ENCODE measurements at places on chromosomes 4 and X.

- H3K36me3 ChIP-seq = no peaks in the 10 kb centered on the region
- no peaks in the 10 kb centered on the region for H3K4me1 ChIP-seq
- H3K27ac ChIP-seq = no peak overlapping the region
- no peak for DNase-seq
These were observed 571.9 kb downstream of the SPOCK3 start for GRCh38 chr4:166662266-166662843.

DNA sequence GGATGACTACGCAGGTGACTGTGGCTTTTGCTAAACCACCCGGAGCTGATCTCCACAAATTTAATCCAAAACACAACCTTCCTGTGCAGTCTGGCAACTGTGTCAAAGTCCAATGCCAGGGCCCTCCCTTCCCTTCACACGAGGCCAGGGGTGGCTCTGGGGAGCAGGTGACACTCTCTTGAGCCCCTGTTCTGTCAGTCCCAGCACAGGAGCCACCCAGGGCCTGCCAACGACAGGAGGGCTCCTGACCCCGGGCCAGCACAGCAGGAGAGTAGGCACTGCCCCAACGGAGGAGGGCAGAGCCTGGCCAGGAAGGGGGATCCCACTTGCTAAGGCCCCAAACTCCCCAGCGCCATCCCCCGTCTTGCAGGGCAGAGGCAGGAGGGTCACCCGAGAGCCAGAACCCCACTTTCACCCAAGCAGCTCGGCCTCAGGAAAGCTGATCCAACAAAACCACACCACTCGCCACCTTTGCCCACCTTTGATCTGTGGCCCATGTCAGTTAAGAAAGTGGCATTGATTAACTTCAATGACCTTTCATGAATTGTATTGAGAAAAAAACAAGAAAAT is 44.7 kb downstream of the FAM53A start:
- no peak for DNase-seq
- no peaks in the 10 kb centered on the region for H3K36me3 ChIP-seq
- H3K27me3 ChIP-seq = peaks cover 56% of the 10 kb centered on the region
- no peak overlapping the region for H3K27ac ChIP-seq
- H3K4me3 ChIP-seq = no peak overlapping the region

DNA sequence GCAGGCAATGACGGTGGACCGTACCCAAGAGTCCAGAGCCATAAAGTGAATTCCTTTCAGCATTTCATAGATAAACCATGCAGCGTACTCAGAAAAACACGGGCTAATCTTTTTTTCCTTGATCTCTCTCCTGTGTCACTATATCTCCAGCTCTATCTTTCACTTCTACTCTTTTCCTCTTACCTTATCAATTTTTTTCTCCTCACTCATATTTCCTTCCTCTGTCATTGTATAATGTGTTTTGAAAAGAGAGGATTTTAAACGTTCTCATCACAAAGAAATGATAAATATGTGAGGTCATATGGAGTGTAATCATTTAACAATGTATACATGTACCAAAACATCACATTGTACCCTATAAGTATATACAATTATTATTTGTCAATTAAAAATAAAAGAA is 176.5 kb downstream of the CPE start:
- H3K36me3 ChIP-seq = no peaks in the 10 kb centered on the region
- DNase-seq = no peak
- no peaks in the 10 kb centered on the region for H3K4me1 ChIP-seq
- no peaks in the 10 kb centered on the region for H3K27me3 ChIP-seq
- no peak overlapping the region for H3K27ac ChIP-seq
- H3K4me3 ChIP-seq = no peak overlapping the region

DNA sequence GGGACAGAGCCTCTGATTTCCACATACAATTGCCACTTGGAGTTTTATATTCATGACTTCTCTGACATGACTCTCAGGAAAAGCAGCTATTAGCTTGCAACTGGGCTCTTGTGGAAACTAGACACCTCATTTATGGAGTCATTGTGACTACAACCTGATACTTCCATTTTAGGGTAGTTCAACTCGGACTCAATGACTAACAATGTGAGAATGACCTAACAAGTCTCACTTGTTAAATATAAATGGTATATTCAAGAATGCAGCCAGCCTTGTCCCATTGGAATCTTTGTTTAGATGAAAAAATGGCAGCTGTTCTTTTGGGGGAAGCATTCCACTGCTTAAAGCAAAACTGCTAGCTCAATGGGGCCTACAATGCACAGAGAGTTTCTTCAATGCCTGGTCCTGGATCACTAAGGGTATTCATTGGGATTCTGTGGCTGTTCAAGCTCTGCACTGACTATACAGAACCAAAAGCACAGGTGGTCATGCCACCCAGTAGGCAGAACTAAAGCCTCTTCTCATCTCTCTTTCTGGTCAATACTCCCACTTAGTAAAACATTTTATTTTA is 36.5 kb upstream of the GLRA3 start:
- no peaks in the 10 kb centered on the region for H3K36me3 ChIP-seq
- no peaks in the 10 kb centered on the region for H3K4me1 ChIP-seq
- no peak overlapping the region for H3K27ac ChIP-seq
- no peak overlapping the region for H3K4me3 ChIP-seq
- no peak for DNase-seq
- H3K27me3 ChIP-seq = no peaks in the 10 kb centered on the region

GRCh38 chrX:40151211-40152172 is 53.7 kb upstream of the BCOR start:
- H3K4me1 ChIP-seq = no peaks in the 10 kb centered on the region
- H3K27me3 ChIP-seq = no peaks in the 10 kb centered on the region
- no peak overlapping the region for H3K27ac ChIP-seq
- no peaks in the 10 kb centered on the region for H3K36me3 ChIP-seq

DNA sequence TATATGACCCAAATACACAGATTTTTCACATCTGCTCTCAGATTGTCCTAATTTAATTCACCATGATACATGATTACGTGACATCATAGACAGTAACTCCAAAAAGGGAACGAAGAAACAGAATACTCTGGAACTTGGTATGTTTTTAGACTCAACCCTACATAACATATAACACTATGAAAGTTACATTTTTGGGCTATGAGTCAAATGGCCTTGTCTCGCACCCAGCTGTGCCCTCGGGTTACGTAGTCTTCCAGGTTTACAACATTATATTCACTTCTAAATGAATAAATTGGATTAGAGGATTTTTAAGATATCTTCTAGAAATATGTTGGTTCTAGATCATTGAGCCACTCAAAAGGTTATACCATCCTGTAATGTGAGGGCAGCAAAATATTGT is 2089.6 kb upstream of the TENM3 start:
- H3K27me3 ChIP-seq = no peaks in the 10 kb centered on the region
- no peaks in the 10 kb centered on the region for H3K36me3 ChIP-seq
- no peak overlapping the region for H3K4me3 ChIP-seq
- no peaks in the 10 kb centered on the region for H3K4me1 ChIP-seq
- DNase-seq = no peak

DNA sequence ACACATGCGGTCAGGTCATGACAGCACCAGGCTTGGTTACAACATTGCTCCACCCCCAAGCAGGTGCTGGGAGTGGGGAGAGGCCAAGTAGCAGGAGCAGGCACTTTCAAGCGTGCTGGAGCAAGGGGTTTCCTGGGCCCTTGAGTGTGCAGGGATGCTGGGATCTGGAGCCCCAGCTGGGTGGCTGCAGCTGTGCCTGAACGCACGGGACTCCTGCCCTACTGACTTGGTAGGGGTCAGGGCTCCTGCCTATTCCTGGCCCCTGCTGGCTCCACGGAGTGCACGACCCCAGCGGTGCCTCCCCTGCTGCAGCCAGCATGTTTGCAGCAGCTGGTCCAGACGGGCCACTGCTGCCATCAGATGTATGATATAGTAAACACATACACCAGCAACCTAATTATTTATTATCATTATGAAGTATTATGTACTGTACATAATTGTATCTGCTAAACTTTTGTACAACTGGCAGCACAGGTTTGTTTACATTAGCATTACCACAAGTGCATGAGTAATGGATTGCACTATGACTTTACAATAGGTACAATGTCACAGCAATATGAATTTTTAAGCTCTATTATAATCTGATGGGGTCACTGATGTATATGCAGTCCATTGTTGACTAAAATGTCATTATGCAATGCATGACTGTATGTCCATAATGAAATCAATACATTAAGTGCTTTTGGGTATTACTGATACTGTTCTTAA is 620.6 kb downstream of the RAPGEF2 start:
- DNase-seq = no peak
- no peak overlapping the region for H3K4me3 ChIP-seq
- H3K27ac ChIP-seq = no peak overlapping the region

DNA sequence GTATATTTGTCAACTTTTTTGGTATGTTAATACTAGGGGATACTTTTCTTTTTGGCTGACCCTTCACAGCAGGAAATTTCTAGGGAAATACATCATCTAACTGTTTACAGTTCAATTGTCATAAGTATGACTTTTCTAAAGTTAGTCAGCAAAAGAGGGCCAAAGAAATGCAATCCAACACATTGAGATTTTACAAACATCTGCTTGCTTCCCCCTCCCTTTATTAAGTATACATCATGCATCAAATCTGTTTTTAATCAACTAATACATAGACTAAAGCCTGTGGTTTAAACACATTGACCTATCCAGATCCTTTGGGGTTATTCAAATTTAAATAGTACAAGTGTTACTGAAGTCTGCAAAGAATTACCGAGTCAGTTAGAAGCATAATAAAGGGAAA is 93.9 kb downstream of the MID1 start:
- H3K27me3 ChIP-seq = no peaks in the 10 kb centered on the region
- no peak for DNase-seq
- H3K4me3 ChIP-seq = no peak overlapping the region
- H3K4me1 ChIP-seq = no peaks in the 10 kb centered on the region
- H3K36me3 ChIP-seq = no peaks in the 10 kb centered on the region
- no peak overlapping the region for H3K27ac ChIP-seq

DNA sequence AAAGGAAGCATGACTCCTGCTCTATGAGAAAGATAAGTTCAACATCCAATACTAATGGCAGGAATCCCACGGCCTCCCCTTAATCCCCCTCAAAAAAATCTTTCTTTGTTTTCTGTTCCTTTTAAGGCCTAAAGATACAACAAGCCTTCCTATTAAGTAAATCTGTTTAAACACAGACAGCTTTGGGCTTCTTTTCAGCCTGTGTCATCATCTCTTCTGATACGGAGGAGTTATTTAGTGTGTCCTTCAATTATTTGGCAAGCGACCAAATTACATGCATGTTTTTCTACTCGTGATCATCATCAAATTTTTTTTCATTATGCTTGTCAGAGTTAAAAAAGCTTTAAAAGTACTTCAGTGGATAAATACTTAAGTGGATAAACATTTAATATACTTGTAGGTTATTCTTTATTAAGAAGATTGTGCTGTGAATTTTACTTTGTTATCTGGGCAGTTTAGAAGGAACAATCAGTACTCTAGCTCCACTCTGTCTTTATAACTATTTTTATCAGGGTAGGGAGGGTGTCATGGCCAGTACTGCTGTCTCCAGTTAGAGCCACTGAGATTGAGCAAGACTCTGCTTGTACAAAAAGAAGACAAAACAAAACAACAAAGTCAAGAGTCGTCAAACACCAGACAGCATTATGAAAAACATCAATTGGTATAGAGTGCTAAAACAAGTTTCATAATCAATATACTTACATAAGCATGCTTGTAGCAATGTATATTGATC is 210.7 kb downstream of the PRR32 start:
- DNase-seq = no peak
- no peaks in the 10 kb centered on the region for H3K27me3 ChIP-seq
- H3K27ac ChIP-seq = no peak overlapping the region
- H3K4me3 ChIP-seq = no peak overlapping the region

- 0 out of 2 replicates have a peak, but pooled peaks cover 6% of the 10 kb centered on the region for H3K27me3 ChIP-seq
- H3K27ac ChIP-seq = no peak within 1 kb of the TSS
- H3K4me1 ChIP-seq = no peaks in the 10 kb centered on the region
- no peaks in the 10 kb centered on the region for H3K36me3 ChIP-seq
These were observed at the start of gene TMEM150C for GRCh38 chr4:82561786-82562563. Gene TMEM150C, minus strand, starts transcription at chr4:82561988. Its CDS starts 57,331 bp downstream, at chr4:82504657.

DNA sequence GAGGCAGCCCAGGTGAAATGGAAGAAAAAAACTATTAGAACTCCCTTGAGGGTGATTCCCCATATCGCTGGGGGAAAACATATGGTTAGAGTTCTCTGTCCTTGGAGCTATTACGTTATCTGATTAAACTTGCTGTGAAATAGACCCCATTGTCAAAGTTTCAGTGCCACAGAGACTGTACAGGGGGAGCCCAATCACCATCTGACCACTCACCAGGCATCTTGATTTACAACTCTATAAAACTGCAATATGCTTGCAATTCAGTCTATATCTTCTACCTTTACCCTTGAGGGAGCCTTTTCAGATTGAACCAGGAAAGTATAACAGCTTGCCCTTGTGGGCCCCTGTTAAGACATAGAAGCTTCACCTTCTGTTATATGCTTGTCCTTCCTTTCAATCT is 18.2 kb downstream of the TMEM255A start:
- no peak for DNase-seq
- H3K27me3 ChIP-seq = no peaks in the 10 kb centered on the region
- H3K4me1 ChIP-seq = peaks cover 14% of the 10 kb centered on the region
- no peaks in the 10 kb centered on the region for H3K36me3 ChIP-seq

DNA sequence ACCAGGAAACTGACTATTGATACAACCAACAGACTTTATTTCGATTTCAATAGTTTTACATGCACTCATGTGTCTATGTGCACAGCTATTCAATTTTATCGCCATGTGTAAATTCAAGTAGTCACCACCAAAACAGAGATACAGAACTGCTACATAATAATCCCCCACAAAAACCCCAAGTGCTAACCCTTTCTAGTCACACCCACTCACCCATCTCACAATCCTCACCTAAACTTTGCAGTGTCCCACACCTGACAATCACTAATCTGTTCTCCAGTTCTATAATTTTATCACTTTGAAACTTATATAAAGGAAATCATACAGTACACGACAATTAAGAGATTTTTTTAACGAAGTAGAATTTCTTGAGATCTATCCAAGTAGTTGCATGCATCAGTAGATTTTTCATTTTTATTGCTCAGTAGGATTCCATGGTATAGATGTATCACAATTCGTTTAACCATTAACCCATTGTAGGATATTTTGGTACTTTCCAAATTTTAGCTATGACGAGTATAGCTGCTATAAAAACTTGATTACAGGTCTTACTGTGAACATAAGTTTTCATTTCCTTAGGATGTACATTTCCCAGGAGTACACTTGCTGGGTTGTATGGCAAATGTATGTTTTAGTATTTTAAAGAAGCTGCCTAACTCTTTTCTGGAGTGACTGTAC is 85.9 kb downstream of the CASK start:
- no peaks in the 10 kb centered on the region for H3K4me1 ChIP-seq
- H3K27me3 ChIP-seq = no peaks in the 10 kb centered on the region
- H3K4me3 ChIP-seq = no peak overlapping the region

GRCh38 chr4:88812420-88812819 is 114.8 kb upstream of the NAP1L5 start:
- no peak for DNase-seq
- no peaks in the 10 kb centered on the region for H3K36me3 ChIP-seq
- no peak overlapping the region for H3K4me3 ChIP-seq
- no peaks in the 10 kb centered on the region for H3K4me1 ChIP-seq
- H3K27ac ChIP-seq = no peak overlapping the region
